ENCODE measurements at places on chromosomes 1 and 21.

DNA sequence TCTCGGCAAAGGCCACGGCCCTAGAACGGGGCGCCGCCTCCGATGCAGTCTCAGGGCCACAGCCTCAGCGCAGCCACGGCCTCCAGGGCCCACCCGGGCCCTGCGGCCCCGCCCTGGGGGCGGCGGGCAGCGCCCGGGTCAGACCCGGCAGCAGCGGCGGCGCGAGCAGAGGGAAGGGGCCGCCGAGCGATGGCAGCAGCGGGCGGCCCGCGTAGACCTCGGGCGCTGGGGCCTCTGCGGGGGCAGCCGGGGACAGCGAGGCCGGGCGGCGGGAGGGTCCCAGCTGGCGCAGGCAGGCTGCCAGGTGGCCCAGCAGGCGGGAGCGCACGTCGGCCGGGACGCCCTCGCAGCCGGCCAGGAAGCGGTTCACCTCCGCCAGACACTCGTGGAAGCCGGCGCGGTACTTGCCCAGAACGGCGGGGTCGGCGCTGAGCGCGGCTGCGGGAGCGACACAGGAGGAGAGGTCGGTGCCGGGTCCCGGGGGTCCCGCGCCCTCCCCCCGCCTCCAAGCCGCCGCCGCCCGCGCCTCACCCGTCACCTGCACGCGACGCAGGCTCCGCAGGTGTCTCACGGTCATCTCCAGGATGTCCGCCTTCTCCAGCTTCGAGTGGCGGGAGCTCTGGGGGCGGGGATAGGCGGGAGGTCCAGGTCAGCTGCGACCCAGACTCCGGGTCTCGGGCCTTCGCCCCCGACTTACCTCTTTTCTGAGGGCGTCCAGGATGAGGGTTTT is 737 bp downstream of the HES4 start:
- DNase-seq, result peak; percentile 65

DNA sequence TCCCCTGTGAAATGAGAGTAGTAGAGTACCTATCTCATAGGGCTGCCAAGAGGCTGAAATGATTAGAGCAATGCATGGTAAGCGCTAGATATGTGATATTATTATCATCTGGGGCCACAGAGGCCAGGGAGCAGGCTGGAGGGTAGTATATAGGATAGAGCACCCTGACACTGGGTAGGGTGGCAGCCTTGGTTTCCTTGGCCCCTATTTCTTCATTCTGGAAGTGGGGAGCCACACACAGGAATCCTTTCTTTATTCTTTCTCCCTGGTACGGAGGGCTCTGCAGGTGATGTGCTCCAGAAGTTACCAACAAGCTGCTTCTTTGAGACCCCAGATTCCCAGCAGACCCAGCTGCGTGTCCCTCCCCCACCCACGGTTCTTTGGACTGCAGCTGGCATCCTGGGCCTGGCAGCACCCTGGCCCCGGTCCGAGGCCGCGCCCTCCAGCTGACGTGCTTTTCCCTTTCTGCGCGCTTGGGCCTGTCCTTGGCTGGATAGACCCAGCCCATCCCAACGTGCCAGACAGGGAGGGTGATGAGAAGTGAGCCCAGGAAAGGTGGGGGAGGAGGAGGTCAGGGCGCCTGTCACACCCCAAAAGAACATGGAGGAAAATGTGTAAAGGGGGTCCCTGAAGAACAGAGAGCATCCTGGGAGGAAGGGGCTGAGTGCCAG is 18.2 kb downstream of the INAVA start:
- DNase-seq, result no peak

GRCh38 chr1:162391790-162392563 is 10.4 kb downstream of the C1orf226 start:
- DNase-seq, result peak; percentile 22

- DNase-seq, result no peak
Measured at GRCh38 chr1:150160964-150161621, 11.4 kb downstream of the PLEKHO1 start.

DNA sequence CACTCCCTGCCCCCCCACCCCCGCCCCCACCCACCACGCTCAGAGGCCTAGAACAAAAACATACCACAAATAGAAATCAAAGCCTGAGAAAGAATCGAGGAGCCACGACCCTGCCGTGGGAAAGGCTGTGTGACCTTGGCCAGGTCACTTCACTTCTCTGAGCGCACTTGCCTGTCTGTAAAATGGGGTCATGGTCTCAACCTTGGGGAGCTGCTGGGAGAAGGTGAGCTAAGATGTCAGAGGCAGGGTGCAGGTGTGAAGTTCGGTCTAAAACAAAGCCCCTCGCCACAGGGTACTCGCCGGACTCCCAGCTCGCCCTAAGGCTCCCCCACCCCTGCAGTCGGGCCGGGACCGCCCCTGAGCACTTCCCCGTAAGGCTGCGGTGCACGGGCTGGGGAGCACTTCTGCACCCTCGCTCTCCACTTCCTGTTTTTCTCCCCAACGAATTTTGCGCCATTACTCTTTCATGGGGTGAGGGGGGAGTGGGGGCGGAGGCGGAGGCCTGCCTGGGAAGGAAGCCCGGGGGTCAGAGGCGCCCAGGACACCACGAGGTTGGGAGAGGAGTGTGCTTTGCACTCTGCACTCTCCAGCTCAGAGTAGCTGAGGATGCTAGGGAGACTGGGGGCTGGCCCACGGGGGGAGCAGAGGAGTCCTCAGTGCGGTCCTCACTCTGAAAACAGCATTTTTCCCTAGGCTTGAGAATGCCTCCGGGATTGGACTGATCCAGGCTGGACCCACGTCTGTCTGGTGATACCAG is 21.9 kb upstream of the PIK3CD start:
- DNase-seq, result no peak

GRCh38 chr1:101005183-101005582 is 20.4 kb downstream of the DPH5 start:
- DNase-seq, result no peak

Measured in NCI-H2171 (cell line).